ENCODE measurements at places on chromosomes 16 and 17.
A peak's percentile ranks its signal among the peaks of the same experiment; 100 is the strongest.

GRCh38 chr16:13046061-13046821, 144.8 kb downstream of the SHISA9 start:
- DNase-seq = no peak

- no peak for DNase-seq
Observed at GRCh38 chr16:28062261-28062846, 1.2 kb downstream of the GSG1L start.

DNA sequence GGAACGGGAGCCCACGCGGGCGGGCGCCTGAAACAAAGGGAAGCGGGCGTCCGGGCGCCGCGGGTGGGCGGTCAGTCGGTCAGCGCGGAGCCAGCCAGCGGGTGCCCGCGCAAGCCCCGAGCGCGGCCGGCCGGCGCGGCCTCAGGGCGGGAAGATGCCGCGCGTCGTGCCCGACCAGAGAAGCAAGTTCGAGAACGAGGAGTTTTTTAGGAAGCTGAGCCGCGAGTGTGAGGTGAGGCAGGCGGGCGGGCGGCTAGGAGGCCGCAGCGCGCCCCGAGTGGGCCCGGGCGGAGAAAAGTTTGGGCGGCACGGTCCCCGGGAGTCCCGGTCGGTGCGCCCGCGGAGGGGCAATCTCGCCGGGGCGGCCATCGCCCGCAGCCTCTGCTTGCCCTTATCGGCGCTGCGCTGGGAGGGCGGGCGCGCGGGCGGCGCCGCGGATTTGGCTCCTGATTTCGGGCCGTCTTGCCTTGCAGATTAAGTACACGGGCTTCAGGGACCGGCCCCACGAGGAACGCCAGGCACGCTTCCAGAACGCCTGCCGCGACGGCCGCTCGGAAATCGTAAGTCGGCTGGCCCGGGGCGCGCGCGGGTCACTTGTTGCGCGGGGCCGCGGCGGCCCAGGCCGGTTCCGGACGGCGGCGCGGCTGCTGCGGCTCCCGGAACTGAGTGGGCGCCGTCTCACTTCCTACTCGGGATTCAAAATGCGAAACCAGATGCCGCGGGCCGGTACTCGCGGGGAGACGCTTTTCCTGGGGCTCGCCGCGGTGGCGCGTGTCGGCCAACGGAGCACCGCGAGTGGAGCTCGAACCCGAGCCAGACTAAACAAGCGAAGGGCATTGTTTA, 526 bp downstream of the CBFB start:
- peak; percentile 50 for DNase-seq

GRCh38 chr17:43517615-43518386, 28.3 kb downstream of the ETV4 start:
- no peak for DNase-seq

DNA sequence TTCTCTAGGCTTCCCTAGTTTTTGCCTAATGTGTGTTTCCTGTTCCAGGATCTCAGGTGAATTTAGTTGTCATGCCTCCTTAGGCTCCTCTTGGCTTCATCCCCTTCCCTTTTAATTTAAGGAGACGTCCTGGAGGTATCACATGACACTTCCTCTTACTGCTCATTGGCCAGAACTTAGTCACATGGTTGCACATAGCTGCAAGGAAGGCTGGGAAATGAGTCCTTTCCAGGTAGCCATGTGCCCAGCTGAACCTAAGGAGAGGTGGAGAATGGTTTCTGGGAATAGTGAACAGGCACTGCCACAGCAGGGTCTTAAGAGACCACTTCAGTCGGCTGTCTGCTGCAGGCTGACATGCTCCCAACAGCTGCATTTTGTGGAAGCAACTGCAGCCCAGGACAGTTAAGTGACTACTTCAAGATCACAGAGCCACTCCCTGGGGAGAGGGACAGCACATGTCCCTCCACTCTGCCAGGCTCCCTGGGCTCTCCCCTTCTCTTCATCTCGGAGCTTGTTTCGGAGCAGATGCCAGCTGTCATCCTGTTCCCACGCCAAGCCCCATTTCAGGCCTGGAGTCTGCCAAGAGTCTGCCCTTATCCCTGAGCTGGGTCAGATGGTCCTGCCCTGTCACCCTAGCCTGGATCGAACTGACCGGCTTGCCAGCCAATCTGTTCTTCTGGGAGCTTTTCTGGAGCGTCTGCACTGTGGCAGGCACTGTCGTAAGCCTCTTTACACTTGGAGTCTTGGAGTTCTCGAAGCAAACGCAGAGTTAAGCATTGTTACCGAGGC, 81.4 kb upstream of the FOXF1 start:
- no peak for DNase-seq

DNA sequence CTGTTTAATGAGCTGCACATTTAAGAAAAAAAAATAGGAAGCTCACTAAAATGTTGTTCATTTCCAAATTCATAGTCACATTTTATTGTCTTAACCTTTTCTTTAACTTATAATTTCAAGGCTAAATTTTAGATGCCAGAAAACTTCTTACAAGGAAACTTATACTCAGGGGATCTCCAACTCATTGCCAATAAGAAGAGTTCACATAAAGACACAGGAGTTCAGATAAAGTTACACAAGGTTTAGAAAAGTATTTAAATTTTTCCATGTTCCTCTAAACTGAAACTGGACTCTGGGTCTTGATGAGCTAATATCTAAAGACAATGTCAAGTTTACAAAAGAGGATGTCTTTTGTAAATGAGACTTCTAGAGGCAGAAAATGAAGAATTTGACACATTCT, 190.7 kb upstream of the KCNJ16 start:
- no peak for DNase-seq

Measured in CD4-positive, alpha-beta T cell treated with Interleukin-4 for 4 hours (primary cell).